Omental fat pad (tissue), 4 donors: ENCODE measurements at places on chromosomes 3 and 15.

DNA sequence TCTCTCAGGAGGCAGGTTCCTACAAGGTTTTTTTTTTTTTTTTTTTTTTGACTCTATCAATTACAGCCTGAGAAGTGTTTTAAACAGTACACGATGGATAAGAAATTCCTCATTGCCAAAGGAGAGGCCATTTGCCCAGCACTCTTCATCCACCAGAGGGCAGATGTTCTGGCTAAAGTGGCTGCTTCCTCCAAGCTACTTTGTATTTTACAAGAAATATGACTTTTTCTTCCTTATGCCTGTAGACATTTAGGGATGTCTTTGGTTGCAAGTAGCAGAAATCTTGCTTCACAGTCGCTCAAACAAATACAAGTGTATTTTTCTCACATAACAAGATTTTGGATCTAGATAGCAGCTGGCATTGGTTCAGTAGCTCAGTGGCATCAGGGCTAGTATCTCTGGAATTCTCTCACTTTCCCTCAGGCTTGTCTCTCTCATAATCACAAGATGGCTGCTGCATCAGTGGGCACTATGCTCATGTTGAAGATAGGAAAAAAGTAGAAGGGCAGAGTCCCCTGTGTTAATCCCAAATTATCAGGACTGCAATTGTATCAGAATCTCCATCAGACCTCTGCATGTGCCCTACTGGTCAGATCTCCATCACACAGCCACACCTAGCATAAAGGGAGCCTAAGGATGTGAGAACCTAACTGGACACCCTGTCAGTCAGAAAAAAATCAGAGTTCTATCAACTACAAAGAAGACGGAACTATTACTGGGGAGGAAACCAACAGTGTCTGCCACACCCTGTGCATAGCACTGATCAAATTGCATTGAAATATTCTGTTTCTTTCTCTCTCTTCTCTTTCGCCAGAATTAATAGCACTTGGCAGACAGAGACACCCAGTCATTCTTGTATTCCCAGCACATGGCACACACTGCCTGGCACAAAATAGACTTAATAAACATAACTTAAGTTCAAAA, 138.9 kb upstream of the COL8A1 start:
- DNase-seq, result no peak

DNA sequence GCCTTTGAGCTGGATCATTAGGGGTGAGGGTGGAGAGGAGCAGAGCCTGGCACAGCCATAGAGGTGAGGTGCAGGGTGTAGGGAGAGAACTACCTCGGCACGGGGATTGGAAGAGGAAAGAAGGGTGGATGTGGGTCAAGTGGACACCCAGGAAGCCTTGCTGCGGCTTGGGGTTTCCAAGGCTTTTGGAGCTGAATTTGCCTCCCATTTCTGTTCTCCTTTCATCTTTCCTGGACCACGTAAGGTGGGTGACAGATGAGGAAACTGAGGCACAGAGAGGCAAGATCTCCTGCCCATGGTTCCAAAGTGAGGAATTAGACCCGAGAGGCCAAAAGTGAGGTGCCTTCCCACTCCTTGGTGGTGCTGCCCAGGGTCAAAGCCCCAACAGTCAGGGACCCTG, 35.4 kb upstream of the SFMBT1 start:
- no peak for DNase-seq

DNA sequence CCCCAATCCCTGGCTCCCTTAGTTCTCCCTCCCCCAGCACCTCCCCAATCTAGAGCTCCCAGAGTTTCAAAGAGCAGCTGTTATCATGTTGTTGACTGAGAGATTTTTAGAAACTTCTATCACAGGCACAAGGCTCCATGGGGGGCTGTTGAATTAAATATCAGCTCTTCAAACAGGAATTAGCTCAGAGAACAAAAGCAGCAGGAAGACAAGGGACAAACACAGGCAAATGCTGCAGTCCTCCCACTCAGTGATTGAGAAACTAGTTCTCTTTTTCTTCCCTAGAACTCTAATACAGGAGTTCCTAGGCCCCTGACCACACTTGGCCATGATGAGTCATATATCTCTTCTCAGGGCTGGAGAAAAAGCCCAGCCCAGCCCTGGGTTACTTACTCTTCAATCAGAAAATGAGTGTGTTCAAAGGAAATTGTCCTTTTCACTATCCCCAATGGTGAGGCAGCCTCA, 262.1 kb downstream of the IGSF11 start:
- no peak for DNase-seq

DNA sequence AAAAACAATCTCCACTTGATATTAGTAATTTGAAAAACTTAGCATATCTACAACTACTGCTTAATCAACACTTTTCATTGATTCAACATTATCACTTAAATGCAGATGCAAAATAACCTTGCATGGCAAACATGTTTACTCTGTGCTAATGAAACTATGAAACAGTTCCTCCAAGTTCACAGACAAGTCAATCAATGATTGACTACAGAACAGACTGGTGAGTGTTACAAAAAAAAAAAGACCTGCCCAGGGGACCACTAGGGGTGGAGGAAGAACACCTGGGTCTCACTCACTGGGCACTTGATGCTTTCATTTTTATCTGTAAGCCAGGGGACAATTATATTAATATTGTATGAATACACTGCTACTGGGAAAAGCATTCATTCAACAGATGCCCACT, 4.3 kb upstream of the NR2C2 start:
- DNase-seq, result no peak

DNA sequence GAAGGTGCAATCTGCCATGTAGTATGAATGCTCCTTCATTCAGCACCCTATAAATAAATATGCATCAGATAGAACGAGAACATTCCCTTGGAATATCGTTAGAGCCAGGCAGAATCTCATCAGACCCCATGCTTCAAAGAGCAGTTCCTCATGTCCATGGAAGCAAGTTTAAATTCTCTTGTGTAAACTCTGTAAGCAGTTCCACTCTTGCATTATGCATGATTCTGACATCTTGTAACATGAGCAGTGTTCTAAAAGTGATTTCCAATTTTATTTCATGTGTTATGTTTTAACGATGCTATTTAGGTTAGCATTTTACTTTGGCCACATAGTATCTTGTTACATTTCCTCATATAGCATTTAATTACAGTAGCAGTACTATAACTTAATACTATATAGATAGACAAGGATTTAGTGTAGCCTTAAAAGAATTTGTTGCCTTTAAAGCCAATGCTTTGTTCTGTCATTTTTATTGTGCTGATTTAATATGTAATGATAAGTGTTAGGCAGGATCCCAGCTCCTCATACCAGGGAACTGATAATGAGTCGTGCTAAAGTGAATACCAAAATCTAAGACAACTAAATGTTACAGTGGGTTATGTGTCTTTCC, 161.2 kb upstream of the NECTIN3 start:
- DNase-seq, result no peak

GRCh38 chr3:64039332-64039731, 16.0 kb upstream of the PSMD6 start:
- DNase-seq, result no peak

DNA sequence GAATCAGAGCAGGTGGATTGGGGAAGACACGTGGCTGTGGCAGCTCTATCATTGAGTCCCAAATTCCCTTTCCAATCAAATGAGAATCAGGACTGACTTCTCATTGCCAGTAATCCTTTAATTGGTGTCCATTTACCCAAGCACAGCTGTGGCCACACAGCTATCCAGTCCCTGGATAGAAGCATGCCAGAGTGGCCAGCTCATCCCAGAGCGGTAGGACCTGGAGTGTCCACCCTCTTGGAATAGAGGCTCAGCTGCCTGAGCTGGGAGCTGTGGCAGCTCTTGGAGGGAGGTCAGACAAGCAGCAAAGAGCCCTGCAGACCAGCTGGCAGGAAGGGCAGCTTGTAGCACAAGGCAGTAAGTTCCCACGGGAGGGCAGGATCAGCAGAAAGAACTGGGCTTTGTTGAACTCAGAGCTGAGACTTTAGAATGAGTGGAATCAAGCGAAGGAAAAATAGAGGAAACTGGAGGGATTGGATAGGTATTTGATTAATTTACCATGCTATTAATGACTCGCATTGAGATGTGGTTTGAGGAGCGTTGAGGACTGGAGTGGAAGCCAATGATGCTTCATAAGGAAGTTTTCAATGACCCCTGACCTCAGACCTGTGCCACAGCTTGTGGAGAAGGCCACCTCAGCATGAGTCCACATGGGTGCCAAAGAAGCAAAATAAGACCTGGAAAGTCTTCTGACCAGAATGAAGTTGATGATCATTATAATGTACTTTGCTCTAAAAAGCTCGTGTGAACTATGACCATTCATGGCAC, 6.9 kb upstream of the ALPK3 start:
- DNase-seq, result no peak

- no peak for DNase-seq
Measured at GRCh38 chr15:80679167-80679803, 15.8 kb upstream of the ABHD17C start.

DNA sequence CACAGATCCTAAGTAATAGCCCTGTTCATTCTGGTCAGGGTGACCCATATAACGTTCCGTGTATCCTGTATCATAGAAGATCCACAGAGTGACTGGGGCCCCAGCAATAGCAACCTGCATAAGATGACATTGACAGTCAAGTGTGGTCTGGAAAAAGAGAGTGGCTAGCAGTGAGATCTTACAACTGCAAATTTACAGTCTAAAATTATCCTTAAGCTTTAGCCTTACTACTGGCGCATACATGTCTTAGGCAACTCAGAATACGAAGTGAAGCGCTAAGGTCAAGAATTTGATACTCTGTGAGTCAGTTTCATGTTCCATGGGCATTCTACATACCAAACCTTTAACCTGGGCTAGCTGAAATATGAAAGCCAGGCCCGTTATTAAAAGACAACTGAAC, 29.2 kb upstream of the IGDCC4 start:
- no peak for DNase-seq

DNA sequence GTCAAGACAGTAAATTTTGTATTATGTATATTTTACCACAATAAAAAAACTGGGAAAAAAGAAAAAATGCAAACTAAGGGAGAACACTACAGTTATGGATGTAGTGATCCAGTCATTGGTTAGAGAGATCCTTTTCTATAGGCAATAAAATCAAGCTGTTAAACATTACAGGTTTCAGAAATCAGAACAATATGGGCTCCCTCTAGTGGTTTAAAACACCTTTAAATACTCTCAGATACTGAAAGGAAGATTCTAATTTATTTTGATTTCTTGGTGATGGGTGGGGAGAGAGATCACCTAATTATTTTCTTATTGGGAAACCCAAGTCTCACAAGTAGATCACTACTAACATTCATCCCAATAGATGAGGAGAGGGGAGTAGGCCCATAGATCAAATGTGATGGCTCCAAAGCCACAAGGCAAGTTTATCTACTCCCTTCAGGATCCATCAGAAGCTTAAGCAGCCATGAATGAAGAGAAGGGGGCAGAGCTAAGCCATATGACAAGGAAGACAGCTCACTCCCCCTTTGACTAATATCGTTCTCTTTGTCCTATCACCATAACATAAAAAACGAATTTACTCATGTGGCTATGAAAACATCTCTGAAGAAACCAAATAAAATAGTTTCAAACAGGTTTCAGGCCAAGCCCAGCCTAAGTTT, 118.6 kb downstream of the ANO10 start:
- DNase-seq, result no peak

DNA sequence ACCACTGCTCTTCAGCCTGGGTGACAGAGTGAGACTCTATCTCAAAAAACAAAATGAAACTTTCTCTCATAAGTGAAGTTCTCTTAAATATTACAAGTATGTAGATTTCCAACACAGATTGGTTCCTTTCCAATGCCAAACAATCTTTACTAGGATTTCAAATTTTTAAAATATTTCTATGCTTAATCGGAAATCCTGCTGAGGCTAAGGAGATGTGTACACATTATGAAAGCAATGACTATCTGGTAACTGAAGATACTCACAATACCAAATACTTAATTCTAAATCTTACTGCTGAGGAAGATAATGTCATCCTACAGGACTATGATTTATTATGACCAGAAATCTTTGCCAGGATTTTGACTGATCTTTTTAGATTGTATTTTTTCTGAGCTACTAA, 255.6 kb upstream of the ZNF717 start:
- DNase-seq, result no peak

DNA sequence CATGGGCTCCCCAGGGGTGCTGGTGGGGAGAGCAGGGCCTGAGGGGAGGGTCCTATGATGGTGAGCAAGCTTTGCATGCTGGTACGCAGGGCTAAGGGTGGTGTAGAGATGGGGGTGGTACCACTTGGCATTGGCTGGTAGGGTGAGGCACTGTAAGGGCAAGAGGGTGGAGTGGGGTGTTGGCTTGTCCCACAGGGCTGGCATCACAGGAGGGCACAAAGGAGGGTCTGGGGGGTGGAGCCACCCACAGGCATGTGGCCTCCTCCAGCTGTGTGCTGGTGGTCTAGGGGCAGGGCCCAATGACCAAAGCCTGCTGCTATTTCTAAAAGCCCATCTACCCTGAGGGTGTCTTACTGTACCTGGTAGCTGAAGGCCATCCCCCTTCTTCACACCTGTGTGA, 65.2 kb upstream of the SEC13 start:
- no peak for DNase-seq

GRCh38 chr15:29130476-29130875, 139.1 kb downstream of the NSMCE3 start:
- no peak for DNase-seq

DNA sequence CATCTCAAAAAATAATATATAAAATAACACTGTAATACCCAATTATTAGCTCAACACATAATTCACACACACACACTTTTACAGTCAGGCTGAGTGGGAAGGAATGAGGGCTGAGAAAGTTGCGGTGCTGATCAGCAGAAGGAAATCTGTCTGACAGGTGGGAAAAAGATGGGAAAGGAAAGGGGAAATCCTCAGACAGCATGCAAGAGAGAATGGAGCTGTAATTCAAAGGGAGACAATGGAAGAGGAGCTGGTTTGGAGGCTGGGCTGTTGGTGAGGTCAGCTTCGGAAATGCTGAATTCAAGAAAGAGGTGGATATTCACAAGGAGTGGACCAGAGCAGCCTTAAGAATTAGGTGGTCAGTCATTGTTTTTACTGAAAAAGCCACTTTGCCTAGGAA, 121.6 kb upstream of the LMOD3 start:
- DNase-seq, result no peak

GRCh38 chr3:53478921-53479664, 15.3 kb upstream of the CACNA1D start:
- no peak for DNase-seq

DNA sequence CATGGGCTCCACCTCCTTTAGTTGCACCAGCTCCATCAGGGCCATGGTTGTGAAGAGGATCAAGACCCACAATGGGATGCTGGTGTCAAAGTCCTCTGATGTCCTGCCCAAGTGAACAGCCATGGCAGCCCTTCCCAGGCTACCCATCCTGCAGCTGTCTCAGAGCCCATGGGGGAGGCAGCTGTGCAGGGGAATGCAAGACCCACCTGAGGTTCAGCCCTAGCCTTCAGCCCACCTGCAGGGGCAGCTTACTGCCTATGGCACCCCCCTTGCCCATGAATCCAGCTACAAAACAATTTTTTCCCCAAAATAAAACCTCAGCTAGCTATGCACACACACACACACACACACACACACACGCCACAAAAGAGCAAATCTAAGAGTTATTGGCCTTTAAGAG, 48.2 kb upstream of the POU1F1 start:
- no peak for DNase-seq
